ENCODE measurements at places on chromosomes 6 and 20.

DNA sequence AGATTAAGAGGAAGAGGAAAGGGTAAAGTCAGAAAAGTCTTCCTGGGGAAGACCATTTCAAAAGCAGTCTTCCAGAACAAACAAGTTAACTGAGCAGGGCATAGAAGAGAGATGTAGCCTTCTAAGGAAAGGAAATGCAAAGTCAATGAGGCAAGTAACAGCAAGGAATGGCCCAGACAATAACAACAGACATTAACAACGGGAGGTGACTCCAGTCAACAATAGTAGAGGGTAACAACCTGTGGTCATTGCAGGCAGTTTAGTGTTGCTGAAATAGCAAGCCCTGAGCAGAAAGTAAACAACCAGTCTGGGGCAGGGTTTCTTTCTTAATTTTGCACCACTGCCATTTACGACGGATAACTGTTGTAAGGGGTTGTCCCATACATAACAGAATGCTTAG is 2.1 kb downstream of the MDN1 start:
- DNase-seq: no peak

DNA sequence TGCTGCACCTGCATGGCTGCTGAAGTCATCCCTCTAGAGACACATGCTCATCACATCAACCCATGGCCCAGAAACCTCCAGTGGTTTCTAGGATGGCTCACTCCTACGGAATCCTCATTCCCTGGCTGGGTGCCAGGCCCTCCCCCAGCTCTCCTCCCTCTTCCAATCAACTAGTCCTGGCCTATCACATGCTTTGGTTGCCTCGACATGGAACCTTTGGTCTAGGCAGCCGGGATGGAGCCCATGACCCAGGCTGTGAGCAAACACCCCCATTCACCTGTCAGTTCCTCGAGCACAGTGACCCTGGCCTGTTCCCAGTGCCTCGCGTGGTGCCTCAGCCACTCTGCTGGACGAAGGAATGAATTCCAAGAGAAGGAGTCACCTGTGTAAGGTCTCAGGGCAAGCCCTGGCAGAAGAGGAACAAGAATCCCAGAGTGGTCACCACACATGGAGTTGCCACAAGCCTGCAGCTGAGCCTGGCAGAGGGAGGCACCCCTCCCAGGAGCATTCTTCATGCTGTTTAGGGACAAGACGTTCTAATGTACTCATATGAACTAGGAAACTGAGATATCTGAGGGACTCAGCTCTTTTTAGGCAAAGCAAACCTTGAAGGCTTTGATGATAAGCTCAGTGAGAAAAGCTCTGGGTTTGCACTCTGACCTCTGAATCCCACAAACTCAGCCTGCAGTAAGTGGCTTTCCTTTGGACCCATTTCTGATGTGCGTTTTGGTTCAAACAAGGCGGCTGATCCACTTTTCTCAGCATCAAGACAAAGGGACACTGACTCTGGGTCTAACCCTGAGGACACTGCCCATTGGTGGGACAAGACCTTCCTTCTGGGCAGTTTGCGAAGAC is 40.2 kb downstream of the PPP1R3G start:
- DNase-seq: no peak

DNA sequence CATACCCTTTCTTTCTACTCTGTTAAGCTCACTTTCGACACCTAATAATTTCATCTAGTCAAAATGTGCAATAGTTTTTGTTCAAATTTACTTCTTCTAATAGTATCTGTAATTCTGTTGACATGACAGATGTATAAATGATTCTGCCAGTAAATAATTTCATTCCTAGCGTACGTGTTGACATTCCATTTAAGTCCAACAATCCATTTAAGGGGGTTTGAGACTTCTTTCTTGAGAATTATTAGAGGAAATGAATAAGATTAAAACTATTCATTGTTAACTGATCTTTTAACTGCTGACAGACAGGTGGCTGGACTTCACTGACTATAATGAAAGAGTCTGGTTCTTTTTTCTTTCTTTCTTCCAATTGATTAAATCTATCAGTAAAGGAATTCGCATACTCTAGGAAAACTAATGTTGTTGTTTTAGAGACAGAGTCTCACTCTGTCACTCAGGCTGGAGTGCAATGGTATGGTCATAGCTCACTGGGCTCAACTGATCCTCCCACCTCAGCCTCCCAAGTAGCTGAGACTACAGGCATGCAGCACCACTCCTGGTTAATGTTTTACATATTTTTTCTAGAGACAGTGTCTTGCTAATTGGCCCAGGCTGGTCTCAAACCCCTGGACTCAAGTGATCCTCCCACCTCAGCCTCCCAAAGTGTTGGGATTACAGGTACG is 55.9 kb downstream of the MAP3K5 start:
- DNase-seq: no peak

- no peak for DNase-seq
Measured at GRCh38 chr6:139271056-139271455, 20.7 kb downstream of the TXLNB start.

- DNase-seq: no peak
Measured at GRCh38 chr20:24665741-24666191, 196.3 kb downstream of the SYNDIG1 start.

DNA sequence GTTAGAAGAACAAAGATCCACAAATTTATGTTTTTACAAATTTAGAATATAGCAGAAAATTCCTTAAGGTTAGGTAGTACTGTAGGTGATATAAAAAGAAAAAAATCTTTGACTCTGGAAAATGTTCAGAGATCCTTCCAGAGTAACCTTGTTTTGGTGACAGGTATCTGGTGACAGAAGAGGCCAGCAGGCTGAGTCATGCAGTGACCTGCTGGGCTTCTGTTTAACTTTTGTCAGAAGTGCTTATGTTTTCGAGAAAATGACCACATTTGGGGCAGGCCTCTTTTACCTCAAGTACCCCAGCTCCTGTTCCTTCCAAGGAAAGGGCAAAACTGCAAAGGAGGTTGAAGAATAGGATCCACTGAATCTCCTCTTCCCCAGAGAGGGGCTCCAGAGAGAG is 10.5 kb upstream of the CLDN20 start:
- no peak for DNase-seq

- no peak for DNase-seq
Measured at GRCh38 chr6:153058291-153058690, 55.8 kb upstream of the MTRF1L start.

- no peak for DNase-seq
Measured at GRCh38 chr20:13424174-13424833, 203.2 kb downstream of the ISM1 start.

GRCh38 chr6:24126586-24127192 is 674 bp downstream of the NRSN1 start:
- no peak for DNase-seq

DNA sequence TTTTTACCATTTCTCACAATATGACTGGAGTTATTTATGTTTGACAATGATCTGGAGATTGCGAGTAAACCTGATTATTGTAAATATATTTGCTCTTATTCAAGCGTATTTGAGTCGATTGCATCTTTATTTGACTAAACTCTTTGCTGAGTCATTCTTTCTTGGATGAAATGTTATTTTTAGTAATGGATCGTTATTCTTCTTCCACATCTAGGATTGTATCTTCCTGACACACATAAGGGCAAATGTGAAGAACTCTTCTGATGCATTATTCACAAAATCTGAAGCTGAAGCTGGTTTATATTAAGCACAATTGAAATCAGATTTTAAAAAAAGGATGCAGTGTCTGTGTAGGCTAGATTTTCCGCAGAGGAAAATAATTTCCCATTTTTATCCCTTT is 68.2 kb downstream of the SEL1L2 start:
- no peak for DNase-seq

GRCh38 chr20:47708140-47708807 is 77.0 kb downstream of the SULF2 start:
- no peak for DNase-seq

- DNase-seq: no peak
Measured at GRCh38 chr6:43149265-43149664, 21.8 kb upstream of the SRF start.

DNA sequence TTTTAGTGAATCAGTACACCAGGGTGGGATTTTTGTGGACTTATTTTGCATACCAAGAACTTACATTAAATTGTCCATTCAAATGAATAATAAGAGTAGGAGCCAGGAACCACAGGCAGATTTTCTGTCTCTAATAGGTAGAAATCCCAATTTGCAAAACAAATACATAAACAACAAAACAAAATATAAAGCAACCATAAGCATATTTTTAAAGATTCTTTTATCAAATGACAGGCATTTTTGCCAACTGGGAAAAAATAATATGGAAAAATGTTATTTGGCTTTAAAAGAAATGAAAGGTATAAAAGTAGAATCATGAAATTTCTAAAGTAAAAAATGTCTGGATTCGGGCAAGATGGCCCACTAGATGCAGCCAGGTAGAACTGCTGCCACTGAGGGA is 71.2 kb upstream of the PDE7B start:
- DNase-seq: no peak

DNA sequence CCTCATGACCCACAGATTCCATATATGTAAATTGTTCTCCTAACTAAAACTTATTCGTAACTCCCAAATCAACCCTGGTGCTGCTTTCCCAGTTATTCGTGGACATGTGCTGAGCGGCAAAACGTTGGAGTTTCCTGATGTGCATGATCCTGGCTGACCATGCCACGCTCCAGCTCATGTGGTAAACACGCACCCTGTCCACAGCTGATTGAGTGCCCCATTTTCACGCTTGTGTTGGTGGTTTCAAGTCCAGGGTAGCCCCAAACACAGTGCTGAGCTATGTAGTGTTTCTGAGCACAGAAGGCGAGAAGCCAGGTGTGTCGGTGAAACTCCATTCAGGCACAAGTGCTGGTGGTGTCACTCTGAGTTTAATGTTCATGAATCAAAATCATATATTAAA is 19.1 kb upstream of the FOXC1 start:
- DNase-seq: no peak

All from AG04449 (cell line).